ENCODE measurements at places on chromosomes 6 and 20.
A peak's percentile ranks its signal among the peaks of the same experiment; 100 is the strongest.

- DNase-seq, result no peak
Measured at GRCh38 chr20:9877932-9878495, 39.1 kb upstream of the PAK5 start.

DNA sequence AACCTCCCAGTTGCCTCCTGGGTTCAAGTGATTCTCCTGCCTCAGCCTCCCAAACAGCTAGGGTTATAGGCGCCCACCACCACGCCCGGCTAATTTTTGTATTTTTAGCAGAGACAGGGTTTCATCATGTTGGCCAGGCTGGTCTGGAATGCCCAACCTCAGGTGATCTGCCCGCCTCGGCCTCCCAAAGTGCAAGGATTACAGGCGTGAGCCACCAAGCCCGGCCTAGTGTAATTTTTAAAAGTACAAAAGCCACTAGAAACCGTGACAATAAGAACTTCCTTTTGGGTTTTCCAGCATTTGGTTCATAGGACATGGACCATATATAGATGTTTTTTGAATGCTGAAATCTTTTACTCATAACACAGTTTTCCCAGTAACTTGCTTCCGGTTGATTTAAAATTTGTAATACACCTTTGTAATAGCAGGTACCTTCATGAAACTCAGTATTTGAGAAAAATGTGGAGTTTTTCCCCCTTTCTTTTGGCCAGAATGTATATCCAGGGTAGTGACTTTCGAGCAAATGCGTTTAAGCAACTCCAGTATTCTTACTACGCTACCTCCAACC, 467 bp downstream of the PXT1 start:
- DNase-seq, result no peak

DNA sequence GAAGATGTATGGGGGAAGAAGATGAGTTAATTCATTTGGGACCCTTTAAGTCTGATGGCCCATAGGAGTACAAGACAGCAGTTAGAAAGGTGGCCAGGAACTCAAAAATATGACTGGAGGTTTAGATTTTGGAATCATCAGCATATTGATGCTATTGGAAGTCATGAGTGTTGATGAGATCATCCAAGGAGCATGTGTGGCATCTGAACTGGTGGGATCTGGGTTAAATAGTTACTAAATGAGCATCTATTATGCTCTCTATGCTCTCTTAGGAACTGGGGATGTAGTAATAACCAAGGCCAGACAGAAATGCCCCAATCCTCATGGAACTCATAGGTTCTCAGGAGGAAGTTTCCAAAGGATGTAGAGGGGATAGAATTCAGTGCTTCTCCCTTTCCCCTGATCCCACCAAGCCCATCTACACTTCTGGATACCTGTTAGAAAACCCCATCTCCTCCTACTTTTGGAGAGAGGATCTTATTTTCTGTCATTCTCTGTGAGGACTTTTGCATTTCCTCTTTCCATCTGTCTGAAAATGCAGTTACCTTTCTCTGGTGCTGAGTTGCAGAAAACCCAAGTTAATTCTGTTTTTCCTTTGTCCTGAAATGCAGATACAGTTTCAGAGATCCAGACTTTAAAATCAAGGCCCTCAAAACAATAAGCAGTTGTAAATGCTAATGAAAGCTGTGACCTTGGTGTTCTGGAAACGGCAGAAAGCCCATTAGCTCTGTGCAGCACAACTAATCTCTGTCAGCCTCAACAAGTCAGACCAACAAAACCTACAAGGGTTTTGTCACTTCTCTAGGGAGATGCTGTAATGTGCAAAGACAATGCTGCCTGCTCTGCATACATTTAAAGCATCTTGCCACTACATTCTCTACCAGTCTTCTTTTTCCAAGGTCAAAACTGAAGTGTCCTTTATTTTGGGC, 65.8 kb downstream of the TBC1D7 start:
- DNase-seq, result no peak

DNA sequence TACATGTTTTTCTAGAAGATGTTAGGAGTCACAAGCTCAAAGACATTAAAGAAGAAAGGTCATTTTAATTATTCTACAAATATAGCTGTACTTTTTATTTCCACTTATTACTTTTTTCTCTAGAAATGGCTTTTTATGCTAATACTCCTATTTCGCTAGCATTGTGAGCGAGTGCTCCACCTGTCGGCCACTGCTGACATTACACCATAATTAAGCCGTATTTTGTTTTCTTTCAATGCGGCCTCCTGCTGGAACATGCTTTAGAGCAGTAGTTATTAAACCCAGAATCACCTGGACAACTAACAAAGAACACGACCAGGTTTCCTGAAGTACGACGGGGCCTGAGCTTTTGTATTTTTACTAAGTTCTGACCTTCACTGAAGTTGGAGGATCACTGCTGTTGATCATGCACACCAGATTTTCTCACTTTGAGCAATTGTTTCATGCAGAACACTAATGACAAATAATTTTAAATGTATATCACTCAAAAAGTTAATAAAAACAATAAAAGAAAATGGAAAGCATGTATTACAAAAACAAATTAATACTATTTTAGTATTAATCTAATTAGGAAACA, 74.1 kb upstream of the PAK5 start:
- peak; percentile 43 for DNase-seq

GRCh38 chr6:43393602-43394001, 24.2 kb upstream of the ZNF318 start:
- DNase-seq, result no peak

- DNase-seq, result no peak
Measured at GRCh38 chr6:73791336-73791735, 95.3 kb downstream of the CD109 start.

DNA sequence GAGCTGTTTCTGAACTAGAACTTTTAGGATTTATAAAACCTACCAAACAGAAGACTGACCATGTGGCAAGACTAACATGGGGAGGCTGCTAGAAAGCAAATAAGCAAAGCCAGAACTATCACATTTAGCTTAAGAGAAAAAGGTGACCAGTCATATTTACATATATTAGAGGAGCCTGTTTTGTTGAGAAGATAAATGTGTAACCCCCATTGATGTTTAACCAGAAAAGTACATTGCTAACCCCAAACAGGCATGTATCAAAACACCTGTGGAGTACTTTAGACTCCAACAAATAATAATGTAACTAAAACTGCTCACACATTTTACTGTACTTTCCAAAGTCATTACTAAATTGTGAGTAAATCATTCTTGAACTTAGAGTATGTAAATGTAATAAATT, 35.0 kb downstream of the AKIRIN2 start:
- DNase-seq, result no peak

GRCh38 chr6:100506651-100507050, 41.9 kb upstream of the SIM1 start:
- no peak for DNase-seq

DNA sequence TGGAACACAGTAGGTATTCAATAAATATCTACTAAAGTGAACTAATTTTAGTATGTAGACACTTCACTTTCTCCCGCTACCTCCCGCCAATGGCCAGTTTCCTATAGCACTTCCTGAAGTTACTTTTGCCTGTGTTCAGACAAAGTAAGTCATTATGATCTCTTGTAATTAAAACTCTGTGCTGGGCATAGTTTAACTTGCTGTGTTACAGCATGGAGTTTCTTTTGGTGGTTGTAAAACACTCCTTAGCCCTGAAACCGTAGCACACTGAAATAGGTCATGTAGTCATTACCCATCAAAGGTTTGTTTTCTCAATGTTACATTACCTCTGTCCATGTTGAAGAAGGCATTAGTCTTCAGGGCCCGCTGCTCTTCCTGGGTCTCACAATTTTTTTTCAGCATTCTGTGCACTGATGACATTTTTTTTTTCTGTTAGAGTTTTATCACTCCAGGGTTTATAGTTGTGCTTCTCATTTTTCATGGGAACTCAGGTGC, 54.0 kb upstream of the CENPW start:
- no peak for DNase-seq

GRCh38 chr20:63702036-63702665, 5.6 kb downstream of the ARFRP1 start:
- DNase-seq, result no peak

GRCh38 chr6:3661390-3661789, 90.1 kb downstream of the PXDC1 start:
- DNase-seq, result no peak

- peak; percentile 96 for DNase-seq
Measured at GRCh38 chr6:85678602-85679444, 36.1 kb upstream of the SYNCRIP start.

DNA sequence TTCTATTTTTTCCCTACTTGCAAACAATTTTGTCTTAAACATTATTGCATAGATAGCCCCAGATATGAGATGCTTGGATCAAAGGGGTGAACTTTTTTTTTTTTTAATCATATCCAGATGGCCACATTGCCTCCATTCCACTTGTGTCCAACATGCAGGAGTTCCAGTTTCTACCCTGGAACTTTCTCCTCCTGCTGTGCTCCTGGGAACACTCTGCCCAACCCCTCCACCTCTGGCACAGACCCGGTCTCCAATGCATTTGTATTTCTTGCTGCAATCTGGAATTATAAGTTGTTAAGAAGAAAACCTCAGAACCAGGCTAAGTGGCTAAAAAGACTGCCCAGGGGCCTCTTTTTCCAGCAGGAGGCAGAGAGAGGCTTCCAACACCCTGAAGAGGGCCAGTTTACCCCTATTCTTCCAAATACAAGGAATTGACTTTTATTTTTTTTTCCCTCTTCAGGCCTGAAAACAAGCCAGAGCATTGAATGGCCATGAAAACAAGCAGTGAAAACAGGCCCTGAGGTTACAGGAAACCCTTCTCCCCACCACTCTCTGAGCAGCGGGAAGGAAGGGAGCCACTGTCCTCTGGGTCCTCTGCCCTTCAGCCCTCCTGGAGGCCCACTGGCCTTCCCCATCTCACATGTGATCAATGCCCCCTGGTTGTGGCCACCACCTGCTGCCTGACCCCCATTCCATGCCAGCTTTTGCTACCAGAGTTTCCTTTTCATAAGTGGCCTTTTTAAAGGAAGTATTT, 44.3 kb downstream of the PDYN start:
- DNase-seq, result no peak

- DNase-seq, result no peak
Measured at GRCh38 chr20:12829170-12829569, 179.6 kb upstream of the SPTLC3 start.

DNA sequence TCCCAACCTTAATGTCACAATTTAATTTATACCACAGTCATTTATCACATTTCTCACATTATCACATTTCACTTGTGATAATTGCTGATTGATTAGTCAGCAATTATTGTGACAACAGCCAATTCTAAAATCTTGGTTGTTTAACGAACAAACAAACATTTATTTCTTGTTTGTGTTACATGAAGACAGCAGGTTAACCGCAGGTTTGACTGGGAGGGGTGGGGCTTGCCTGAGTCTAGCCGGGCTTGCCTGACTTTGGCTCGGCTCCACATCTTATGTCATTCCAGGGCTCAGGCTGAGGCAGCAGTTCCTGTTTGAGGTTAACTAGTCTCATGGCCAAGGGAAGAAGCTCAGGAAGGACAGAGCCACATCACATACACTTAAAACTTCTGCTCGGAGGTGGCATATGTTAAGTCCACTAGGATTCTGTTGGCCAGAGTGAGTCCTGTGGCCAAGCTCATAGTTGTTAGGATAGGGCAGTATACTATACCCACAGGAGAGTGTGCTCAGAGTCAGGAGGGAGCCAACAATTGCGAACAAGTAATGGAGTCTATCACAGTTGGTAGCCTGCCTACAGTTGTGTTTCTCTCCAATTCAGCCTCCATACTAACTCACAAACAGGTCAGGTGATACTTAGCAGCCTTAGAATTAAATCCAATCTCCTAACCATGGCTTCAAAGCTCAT, 90.0 kb upstream of the IFNGR1 start:
- peak; percentile 33 for DNase-seq

GRCh38 chr6:7324520-7324919, 11.5 kb upstream of the SSR1 start:
- DNase-seq, result no peak

DNA sequence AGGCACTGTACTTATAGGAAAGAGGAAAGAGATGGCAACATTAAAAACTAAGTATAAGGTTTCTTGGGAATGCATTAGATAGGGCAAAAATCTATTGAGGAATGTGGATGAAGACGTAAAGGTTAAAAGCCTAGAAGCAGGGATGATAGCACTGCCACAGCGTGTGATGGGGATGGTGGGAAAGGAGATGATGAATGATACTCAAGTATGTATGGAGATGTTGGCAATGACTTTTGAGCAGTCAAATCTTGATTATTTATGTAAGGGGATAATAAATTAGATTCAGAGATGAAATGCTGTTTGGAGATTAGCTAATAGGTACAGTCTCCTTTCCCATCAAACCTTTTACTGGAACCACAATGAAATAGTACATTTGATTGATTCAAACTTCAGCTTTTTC, 432.8 kb downstream of the GRIK2 start:
- DNase-seq, result no peak

GRCh38 chr6:124927806-124928205, 34.4 kb upstream of the RNF217 start:
- DNase-seq, result no peak

GRCh38 chr6:36821581-36822335, 17.5 kb downstream of the CPNE5 start:
- no peak for DNase-seq

GRCh38 chr6:112044196-112044595, 9.7 kb upstream of the CCN6 start:
- DNase-seq, result no peak

GRCh38 chr6:90383196-90383822, 86.7 kb upstream of the BACH2 start:
- no peak for DNase-seq

GRCh38 chr20:37886851-37887297, 16.1 kb upstream of the VSTM2L start:
- no peak for DNase-seq

- DNase-seq, result no peak
Measured at GRCh38 chr6:17395112-17395511, 1.7 kb downstream of the CAP2 start.

- no peak for DNase-seq
Measured at GRCh38 chr6:41957117-41957516, 15.5 kb upstream of the CCND3 start.

DNA sequence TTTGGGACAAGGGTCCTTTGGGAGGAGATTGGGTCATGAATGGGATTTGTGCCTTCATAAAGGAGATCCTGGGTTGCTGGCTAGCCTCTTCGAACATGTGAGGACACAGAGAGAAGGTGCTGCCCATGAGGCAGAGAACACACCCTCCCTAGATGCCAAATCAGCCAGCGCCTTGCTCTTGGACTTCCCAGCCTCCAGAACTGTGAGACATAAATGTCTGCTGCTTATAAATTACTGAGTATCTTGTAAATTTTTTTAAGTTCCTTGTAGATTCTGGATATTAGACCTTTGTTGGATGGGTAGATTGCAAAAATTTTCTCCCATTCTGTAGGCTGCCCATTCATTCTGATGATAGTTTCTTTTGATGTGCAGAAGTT, 297.5 kb upstream of the FOXQ1 start:
- DNase-seq, result no peak

GRCh38 chr6:42696526-42697267, 25.7 kb downstream of the PRPH2 start:
- DNase-seq, result no peak

- DNase-seq, result no peak
Measured at GRCh38 chr6:129608886-129609537, 101.0 kb downstream of the ARHGAP18 start.

GRCh38 chr6:36853325-36853724, 14.1 kb upstream of the CPNE5 start:
- no peak for DNase-seq

All from WTC11 (cell line).